ENCODE measurements at places on chromosomes 16 and 17. TPM values are rescaled to one million over a fixed set of nuclear protein-coding genes. Genes with fewer than 3 reads are reported as not detected.

DLG4 gene
- total RNA-seq = 18.5 TPM

LRRC37A2 gene
- 15.8 TPM for total RNA-seq

SMTNL2 gene
- 1.4 TPM for total RNA-seq

PABPN1L gene
- not detected for total RNA-seq

DNA sequence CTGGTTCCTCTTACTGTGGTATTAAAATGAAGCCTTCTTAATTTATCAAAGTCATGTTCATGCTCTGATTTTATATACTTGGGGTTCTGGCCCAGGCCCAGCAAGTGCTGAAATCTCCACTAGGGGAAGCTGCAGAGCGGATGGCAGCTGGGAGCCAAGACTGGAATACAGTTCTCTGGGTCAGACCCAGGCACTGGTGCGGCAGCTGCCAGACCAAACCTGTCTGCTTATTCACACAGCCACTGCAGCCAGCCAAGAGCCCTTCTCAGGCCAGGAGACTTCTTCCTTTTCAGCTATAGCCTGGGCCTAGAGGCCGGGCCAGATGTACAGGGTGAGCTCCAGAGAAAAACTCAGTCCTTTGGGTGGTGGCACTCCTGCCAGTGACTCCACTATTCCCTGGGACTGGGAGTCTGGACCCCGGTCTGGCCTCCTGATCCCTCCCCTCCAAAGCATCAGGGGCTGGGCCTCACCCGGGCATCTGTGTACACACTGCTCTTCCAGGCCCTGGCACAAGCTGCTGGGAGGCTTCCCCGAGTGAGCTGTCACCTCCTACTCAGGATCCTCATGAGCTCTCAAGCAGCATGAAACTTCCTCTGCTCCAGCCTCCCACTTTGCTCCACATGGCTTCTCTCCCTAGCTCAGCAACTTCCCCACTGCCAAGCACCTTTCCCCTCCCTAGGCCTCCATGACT lies 24.4 kb downstream of the ATP6V0D1 start:
- DNase-seq = peak; percentile 95

GRCh38 chr16:75116081-75116910 lies at the start of gene LDHD:
Gene LDHD, minus strand, starts transcription at chr16:75116780. Its CDS starts 60 bp downstream, at chr16:75116720.
- peak; percentile 93 for DNase-seq

- no peak for DNase-seq
Observed at GRCh38 chr16:87684106-87684677, 81.6 kb downstream of the KLHDC4 start.

GRCh38 chr17:31425282-31426040 lies 34.0 kb downstream of the RAB11FIP4 start:
- no peak for DNase-seq

DNA sequence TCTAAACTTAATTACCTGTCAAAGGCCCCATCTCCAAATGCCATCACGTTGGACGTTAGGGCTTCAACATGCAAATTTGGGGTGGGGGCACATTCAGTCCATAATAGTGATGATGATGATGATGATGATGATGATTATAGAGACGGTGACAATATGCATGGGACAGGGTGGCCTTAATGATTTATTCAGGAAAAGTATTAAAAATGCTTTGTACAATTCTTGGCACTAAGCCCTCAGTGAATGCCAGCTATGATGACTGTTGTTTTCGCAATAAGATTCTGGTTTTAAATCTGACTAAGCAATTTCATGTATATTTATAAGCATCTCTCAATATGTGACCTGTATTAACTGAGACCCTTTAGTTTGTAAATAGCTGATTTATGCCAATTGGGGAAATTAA lies 106.3 kb downstream of the C16orf95 start:
- DNase-seq = no peak

Data from sigmoid colon (tissue), 7 donors.